ENCODE measurements at places on chromosomes 3 and 15. TPM values are rescaled to one million over a fixed set of nuclear protein-coding genes. Genes with fewer than 3 reads are reported as not detected.
A peak's percentile ranks its signal among the peaks of the same experiment; 100 is the strongest.

- DNase-seq = no peak
These were observed 581 bp downstream of the IP6K1 start for GRCh38 chr3:49785565-49786356.

- no peak for DNase-seq
These were observed 181.4 kb downstream of the CACNA2D3 start for GRCh38 chr3:54303517-54304375.

DNA sequence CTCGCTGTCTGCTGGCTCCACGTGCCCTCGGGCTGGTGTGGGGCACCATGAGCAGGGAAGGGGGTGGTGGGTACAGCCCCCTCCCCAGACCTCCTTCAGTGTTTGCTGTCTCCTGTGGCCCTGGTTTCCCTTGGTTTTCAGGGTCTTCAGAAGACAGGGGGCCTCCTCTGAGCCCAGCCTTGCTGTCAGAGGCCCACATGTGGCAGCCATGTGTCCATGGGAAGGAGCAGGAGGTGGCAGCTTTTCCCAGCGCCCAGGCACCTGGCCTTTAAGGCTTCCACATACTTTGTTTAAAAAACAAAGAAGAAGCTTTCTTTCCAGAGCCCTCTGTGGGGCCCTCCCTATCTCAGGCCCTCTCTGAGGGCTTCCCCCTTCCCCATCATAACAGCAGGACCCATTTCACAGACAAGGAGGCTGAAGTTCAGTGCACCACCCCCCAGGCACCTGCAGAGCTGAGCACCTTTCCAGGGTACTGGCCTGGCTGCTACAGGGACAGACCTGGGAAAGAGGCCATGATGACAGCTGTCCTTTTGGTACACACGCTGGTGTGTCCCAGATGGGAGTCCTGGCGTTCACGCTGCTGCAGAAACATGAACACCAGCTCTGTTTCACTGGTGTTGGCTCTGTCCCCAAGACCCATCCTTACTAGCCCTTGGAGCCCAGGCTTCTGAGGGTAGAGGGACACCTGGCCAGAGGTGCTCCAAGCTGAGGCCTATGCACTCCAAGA is 73.7 kb downstream of the DNAJB8 start:
- DNase-seq = peak; percentile 79

GRCh38 chr3:192847941-192848340 is 69.7 kb downstream of the MB21D2 start:
- DNase-seq = no peak

- DNase-seq = no peak
These were observed 51.9 kb downstream of the DENND4A start for GRCh38 chr15:65740148-65740547.

- DNase-seq = no peak
These were observed 38.6 kb upstream of the TJP1 start for GRCh38 chr15:29860872-29861271.

- DNase-seq = no peak
These were observed 164.6 kb downstream of the ATG7 start for GRCh38 chr3:11436775-11437174.

- DNase-seq = no peak
These were observed 205.0 kb downstream of the FEZF2 start for GRCh38 chr3:62168356-62168755.

DNA sequence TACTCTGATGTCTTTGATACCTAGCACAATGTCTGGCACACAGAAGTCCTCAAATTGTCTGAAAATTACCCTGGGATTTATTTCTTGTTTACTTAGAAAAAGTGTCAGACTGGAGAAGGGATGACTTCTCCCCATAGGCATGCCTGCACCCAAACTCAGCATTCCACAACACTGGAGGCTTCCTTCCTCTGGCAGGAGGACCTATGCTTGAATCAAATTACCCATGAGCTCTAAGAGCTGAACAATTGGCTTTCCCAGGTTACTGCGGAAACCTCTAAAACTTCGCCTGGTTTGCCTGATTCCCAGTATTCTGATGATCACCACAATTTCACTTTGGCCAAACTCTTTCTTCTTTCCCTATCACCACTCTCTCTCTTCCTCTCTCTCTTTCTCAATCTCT is 217.4 kb downstream of the DIPK2A start:
- no peak for DNase-seq

GRCh38 chr3:93926789-93927188 is 46.9 kb downstream of the PROS1 start:
- DNase-seq = no peak

DNA sequence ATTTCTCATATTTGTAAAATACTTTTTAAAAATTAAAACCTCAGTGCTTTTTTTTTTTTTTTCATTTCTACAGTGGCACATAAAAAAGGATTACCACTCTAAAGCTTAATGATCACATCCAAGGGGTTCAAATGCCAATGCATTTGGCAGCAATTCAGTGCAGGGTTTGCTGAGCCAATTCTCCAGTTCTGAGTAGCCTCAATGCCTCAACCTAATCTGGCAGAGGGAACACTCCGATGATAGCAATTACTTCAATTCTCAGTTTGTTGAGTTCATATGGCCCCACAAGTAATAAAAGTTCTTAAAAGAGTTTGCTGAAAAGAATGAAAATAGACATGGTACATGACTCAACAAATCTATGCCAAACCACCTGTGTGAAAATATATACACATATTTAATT is 79.3 kb upstream of the RBMS3 start:
- no peak for DNase-seq

DNA sequence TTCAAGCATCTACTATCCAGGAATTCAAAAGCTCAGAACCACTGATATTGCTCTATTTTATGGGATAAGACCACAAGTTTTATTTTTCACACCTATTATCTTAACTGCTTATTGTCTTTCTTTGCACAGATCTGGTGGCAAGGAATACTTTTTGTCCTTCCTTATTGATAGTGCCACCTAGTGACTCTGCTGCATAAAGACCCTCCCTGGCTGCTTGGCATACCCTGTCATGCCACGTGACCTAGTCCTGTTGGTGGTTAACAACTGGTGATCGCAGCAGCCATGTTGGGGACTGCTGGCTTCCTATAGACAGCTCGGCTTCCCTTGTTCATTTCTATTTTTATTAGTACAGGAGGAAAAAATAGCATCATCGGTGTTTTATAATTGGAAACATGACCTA is 236.3 kb downstream of the MEX3B start:
- DNase-seq = no peak

- DNase-seq = no peak
These were observed 688.6 kb downstream of the DIPK2A start for GRCh38 chr3:144660186-144660585.

DNA sequence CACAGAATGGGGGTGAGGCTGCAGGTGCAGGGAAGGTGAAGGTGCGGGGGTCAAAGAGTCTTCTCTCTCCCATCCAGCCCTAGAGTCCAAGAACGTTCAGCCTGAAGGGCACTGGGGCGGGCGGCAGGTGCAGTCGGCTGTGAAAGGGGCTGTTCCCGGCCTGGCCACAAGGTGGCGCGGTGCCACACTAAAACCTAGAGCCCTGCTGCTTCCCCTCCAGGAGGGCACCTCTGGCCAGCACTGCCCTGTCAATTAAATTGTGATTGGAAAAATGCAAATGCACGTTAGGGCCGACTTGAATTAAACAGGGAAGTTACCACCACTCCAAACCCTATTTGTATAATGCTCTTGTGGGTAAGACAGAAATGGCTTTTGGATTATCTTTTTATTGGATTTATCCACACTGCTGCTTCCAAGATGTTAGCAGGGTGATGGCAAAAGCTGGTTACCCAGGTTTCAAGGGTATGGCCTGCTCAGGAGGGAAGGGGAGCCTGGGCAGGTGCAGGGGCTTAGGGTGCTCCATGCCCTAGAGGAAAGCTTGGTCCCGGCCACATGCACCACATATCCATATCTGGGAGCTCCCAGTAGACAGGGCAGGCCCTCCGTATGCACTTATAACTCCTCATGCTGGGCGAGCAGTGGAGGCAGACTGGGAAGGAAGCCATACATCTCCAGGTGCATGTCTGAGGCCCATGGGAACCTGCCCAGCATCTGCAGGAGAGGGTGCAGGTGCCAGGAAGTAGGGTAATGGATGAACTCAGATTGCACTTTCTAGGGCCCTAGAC is 119.8 kb downstream of the ADCY5 start:
- peak; percentile 84 for DNase-seq

DNA sequence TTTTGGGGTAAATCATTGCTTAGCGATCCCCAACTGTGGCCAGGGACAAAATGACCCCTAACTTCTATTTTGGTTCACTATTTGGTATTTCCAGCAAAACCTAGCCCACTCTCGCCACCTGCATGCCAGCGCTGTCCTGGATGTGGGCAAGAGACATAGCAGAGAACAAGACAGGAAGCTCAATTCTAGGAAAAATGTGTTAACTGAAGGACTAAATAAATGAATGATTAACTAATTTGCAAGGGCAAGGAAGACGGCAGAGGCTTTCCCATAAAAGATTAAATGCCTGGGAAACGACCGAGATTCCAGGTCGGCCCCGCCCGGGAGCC is 408 bp downstream of the NICN1 start:
- DNase-seq = no peak

DNA sequence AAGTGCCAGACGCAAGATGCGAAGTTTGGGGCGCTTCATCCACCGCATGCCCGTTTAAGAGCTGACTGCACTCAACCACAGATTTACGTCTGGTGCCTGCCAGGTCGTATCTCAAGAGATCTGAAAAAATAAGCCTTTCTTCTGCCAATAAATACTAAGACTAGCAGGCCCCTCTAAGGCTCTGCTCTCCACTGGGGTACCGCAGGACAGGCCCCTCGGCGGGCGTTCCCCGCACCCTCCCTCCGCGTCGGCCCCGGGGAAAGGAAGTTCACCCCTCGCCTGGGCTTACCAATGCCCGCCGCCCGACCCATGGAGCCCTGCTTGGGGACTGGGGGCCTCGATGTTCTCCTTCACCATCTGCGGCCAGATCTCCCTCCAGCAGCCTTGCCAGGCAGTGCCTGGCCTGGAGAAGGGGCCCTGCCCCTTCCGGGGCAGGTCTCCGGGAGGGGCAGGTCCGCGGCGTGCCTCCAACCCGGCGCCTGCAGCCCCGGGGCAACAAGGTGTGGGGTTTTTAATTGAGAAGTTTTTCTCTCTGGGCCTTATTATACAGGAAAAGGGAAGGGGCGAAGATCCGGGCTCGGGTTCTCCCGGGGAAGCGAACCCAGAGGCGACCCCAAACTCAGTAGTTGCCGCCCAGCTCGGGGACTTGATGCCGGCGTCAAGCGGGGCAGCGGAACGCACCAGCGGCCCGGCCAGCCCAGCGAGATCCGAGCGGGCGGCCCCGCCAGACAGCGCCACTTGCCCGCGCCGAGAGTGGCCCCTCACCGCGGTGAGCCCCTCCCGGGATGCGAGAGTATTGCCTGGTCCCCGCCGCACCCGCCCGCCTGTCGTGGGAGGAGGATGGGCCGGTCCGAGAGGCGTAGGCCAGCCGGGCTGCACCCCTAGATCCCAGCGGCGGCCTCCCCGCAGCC is 735 bp downstream of the GOLGA8B start:
- peak; percentile 62 for DNase-seq

DNA sequence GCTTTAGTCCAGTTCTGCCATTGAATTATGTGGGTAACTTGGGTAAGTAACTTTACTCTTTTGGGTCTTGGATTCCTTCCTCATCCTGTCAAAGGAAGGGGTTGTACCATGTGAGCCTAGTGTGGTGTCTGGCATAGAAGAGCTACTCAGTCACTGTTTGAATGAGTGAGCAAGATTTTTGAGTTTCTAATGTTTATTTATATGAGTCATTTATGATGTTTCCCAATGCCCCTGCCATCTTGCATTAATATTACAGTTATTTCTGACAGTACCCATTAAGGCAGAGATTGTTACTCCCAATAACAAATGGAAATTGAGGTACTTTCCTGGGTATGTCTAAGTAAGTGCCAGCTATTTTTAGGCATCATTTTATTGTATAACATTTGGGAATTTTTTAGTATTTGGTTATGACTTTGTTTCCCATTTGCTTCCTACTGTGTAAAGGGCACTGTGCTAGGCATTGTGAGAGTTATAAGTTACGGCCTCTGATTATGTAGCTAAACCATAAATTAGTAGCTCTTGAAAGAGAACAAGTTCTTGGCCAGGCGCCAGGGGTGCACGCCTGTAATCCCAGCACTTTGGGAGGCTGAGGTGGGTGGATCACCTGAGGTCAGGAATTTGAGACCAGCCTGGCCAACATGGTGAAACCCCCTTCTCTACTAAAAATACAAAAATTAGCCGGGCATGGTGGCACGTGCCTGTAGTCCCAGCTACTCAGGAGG is 23.5 kb downstream of the NR1D2 start:
- no peak for DNase-seq

DNA sequence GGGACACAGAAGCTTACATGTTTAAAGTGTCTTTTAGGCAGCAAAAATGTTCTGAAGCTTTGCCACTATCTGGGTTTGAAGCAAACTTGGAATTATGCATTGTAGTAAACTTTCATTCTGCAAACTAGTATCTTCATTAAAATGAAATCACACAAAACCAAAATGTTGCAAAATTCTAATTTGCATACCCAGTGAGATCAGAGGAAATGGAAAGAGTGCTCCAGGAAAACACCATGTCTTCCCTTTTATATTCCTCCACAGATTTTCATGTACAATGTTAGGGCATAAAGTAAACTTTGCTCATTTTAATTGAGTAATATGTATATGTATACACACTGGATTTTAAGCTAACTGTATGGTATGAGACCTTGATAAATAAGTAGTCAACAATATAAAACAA is 23.9 kb downstream of the ANO10 start:
- DNase-seq = no peak

GRCh38 chr3:148149556-148149955 is 548.1 kb upstream of the AGTR1 start:
- DNase-seq = no peak

DNA sequence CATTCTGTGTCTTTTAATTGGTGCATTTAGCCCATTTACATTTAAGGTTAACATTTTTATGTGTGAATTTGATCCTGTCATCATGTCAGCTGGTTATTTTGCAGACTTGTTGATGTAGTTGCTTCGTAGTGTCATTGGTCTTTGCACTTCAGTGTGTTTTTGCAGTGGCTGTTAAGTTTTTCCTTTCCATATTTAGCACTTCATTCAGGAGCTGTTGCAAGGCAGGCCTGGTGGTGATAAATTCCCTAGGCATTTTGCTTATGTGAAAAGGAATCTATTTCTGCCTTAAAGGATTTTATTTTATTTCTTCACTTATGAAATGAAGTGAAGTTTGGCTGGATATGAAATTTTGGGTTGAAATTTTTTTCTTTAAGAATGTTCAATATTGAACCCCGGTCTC is 70.2 kb upstream of the CD96 start:
- DNase-seq = no peak

- no peak for DNase-seq
These were observed 27.5 kb downstream of the DNAJB8 start for GRCh38 chr3:128439226-128439625.

GRCh38 chr3:50417637-50418033 is 58.3 kb upstream of the TMEM115 start:
- no peak for DNase-seq

GRCh38 chr3:171309906-171310359 is 150.3 kb downstream of the TNIK start:
- DNase-seq = no peak

GRCh38 chr3:31390466-31390865 is 142.3 kb upstream of the STT3B start:
- DNase-seq = no peak

- DNase-seq = no peak
These were observed 177.6 kb downstream of the STAC start for GRCh38 chr3:36557708-36558421.

Gene CCR3
- total RNA-seq = not detected

Gene SEMA5B
- 1.0 TPM for total RNA-seq

Gene RETNLB
- total RNA-seq = not detected

Gene GNL3
- total RNA-seq = 46.2 TPM

Gene PLA2G4D
- total RNA-seq = not detected

Gene LRRFIP2
- 23.4 TPM for total RNA-seq

Gene FRMD4B
- total RNA-seq = 7.3 TPM

Gene TM6SF1
- 2.3 TPM for total RNA-seq

Gene KCNH8
- total RNA-seq = 2.3 TPM

Gene PPM1L
- total RNA-seq = 13.7 TPM

Gene TRAT1
- not detected for total RNA-seq

Data from body of pancreas (tissue), 4 donors.